ENCODE measurements at places on chromosomes 13 and 19. TPM values are rescaled to one million over a fixed set of nuclear protein-coding genes. Genes with fewer than 3 reads are reported as not detected.

TNNT1 gene
- total RNA-seq, result 2.8 TPM

PSG2 gene
- total RNA-seq, result not detected

CD37 gene
- total RNA-seq, result 8.4 TPM

PDE4C gene
- total RNA-seq, result 1.9 TPM

AMER2 gene
- total RNA-seq, result 0.05 TPM

TNFRSF19 gene
- total RNA-seq, result 7.0 TPM

ZNF416 gene
- total RNA-seq, result 7.3 TPM

DNA sequence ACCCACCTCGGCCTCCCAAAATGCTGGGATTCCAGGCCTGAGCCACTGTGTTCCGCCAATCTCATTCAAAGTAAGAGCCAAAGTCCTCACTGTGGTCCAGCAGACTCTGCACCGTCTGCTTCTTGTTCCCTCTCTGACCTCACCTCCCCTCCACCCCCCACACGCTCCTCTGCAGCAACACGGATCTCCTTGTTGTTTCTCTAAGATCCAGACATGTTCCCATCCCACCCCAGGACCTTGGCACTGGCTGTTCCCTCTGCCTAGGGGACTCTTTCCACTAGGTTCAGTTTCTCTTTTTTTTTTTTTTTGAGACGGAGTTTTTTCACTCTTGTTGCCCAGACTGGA lies 38.4 kb downstream of the LTBP4 start:
- ATAC-seq, result no peak

DNA sequence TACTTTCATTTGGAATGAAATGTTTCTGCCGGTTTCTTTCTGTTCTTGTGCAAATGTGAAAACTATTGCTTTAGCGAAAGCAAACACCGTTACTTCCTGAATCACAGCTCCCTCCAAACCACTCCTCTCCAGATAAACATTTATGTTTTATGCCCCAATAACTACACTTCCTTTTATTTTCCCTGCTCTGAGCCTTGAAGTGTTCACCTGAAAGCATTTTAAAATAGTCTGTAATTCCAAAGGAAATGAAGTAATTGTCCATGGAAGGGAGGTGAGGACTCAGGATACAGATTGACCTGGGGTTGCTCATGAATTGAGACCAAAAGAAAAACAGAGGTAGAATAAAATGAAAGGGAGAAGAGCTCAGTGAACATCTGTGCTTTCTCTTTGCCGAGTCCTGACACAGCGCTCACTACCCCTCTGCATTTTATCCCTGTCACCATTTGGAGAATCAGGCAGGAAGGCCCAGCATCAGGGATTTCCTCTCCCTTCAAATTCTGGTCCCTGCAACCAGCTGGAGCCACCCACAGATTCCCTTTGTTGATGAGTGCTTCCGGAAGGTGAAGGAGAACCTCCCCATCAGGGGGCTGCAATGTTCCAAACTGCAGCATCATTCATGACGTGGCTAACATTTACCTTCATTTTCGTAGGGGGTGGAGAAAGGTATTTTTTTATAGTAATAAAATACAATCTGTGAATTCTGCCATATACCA lies 171.9 kb downstream of the ITGBL1 start:
- ATAC-seq, result no peak

- no peak for ATAC-seq
Observed at GRCh38 chr13:31043957-31044356, 111.5 kb downstream of the TEX26 start.

DNA sequence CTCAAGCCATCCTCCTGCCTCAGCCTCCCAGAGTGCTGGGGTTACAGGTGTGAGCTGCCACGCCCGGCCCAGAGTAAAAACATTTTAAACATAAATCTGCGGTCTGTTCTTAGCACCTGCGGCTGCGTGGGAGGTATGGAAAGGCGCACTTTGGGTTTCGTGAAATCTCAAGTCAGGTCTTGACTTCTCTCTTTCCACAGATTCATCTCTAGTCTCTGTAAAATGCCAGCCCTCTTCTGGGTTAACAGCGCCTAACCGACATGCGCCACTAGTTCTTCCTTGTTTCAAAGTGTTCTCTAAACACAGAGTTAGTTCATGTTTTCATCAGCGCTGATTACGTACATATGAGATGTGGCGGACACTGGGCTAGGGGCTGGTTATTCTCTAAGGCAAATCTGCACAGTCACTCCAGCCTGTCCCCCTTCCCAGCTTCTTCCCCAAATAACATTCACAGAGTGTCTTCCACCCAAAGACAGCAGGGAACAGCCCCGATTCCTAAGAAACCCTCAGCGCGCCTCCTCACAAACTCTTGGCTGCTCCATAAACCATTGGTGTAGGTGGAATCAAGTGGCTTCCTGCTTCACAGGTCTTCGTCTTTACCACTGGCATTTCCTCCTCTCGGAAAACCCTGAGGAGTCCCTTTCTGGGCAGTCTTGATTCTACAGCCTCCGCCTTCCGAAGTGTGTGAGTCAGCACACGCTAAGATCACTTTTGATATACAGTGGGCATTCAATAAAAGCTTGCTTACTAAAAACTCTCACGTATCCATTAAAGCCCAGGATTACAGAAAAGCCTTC lies 1.4 kb downstream of the PARP4 start:
- peak; percentile 17 for ATAC-seq
